ENCODE measurements at places on chromosomes 2 and 18.

DNA sequence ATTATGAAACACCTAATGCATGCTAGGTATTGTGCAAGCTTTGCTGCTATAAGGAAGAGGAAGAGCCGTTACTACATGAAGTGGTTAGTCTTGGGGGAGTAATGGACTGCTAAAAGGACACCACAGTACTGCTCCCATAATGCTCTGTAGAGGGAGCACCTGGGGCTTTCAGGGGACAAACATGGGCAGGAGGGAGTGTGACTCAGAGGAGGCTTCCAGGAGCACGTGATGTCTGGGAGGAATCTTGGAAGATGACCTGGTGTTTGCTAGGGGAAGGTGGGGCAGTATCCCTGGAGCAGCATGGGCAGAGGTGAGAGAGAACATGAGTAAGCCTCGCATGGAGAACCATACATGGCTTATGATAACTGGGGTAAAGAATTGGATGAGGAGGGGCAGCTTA is 18.8 kb downstream of the MAPK4 start:
- no peaks in the 10 kb centered on the region for H3K4me1 ChIP-seq
- no peaks in the 10 kb centered on the region for H3K27me3 ChIP-seq
- H3K36me3 ChIP-seq, result no peaks in the 10 kb centered on the region

DNA sequence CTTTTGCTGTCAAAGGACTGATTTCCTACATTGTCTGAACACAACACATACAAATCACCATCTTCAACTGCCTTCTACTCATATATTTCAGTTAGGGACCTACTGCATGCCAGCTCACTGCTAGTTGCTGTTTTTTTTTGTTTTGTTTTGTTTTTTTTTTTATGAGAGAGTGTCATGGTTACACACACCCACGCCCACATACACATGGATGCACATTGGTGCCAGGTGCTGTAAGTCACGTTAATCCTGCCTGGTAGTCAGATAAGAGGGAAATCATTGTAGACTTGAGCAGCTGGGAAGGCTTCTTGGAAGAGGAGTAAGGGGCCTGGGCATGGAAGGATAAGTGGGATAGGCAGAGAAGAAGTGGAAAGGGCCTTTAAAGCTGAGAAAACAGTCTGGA is 209.9 kb downstream of the TDRD15 start:
- no peaks in the 10 kb centered on the region for H3K27me3 ChIP-seq
- H3K36me3 ChIP-seq, result no peaks in the 10 kb centered on the region
- no peak overlapping the region for H3K4me3 ChIP-seq
- DNase-seq, result no peak
- H3K27ac ChIP-seq, result no peak overlapping the region
- H3K4me1 ChIP-seq, result no peaks in the 10 kb centered on the region

- no peaks in the 10 kb centered on the region for H3K36me3 ChIP-seq
- H3K27me3 ChIP-seq, result no peaks in the 10 kb centered on the region
- DNase-seq, result no peak
- H3K4me3 ChIP-seq, result no peak overlapping the region
- H3K4me1 ChIP-seq, result peaks cover 15% of the 10 kb centered on the region
Observed at GRCh38 chr2:238652771-238653157, 195.1 kb upstream of the TWIST2 start.

DNA sequence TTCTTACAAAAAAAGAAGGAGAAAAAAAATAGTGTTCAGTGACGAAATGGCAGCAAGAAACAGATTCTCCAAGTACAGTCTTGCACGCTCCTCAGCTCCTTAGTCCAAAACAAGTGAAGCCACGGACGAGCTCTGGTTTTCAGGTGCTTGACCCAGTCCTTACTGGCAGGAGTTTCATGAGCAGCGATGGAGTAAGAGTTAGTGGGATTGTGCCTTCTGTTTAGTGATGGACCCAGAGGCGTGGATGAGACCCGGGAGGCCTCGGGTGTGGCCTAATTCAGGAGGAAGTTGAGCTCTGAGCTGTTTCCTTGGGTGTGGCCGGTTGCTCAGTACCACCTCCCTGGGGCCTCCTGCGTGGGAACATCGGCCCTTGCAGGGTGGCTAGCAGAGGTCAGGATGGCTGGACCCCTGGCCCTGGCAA is 52.0 kb downstream of the KIF5C start:
- H3K4me1 ChIP-seq, result no peaks in the 10 kb centered on the region
- DNase-seq, result peak; percentile 20
- H3K27ac ChIP-seq, result no peak overlapping the region
- H3K27me3 ChIP-seq, result no peaks in the 10 kb centered on the region

DNA sequence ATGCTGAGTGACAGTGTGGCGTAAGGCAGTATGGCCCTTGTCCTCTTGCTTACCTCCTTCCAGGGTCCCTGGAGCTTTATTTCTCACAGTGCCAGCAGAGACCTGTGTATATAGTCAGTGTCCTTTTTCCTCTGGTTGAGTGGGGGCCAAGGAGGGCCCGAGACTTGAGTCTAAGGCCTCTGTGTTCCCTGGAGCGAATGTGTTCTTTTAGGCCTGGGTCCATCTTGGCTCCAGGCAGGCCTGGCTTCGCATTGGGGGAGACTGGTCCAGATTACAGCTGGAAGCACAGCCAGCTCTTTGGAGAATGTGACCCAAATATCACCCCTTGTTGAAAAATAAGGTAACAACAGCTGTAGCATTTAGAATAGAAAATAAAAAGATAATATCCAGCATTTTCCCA is 5.0 kb downstream of the VAMP5 start:
- H3K4me1 ChIP-seq, result peaks cover 80% of the 10 kb centered on the region
- DNase-seq, result no peak
- H3K4me3 ChIP-seq, result no peak overlapping the region
- H3K27me3 ChIP-seq, result no peaks in the 10 kb centered on the region
- no peaks in the 10 kb centered on the region for H3K36me3 ChIP-seq

DNA sequence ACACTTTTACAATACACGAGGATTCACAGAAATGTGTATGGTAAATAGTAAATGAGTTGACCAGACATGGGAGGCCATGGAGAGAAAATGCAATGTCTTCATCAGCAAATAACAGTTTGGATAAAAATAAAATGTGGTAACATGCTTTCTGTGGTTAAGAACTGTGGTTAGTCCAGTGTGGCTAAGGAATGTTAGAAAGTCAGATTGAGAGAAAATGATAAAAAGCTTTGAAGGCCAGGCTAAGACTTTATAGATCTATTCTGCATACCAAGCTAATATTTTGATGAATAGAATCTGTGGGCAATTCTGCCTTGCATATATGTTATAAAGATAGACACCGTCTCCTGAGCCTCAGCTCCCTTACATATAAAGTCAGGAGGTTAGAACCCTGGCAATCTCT is 215.9 kb downstream of the SOX11 start:
- H3K4me3 ChIP-seq, result no peak overlapping the region
- no peaks in the 10 kb centered on the region for H3K27me3 ChIP-seq
- no peak for DNase-seq

All from gastrocnemius medialis (tissue), 4 donors.